ENCODE measurements at places on chromosomes 5 and 9. TPM values are rescaled to one million over a fixed set of nuclear protein-coding genes. Genes with fewer than 3 reads are reported as not detected.

Gene GBA2
- total RNA-seq = 138 TPM

Gene ENTREP1
- 1.6 TPM for total RNA-seq

Gene LECT2
- not detected for total RNA-seq

Gene ECM2
- total RNA-seq = 0.32 TPM

Gene GPR150
- total RNA-seq = 0.30 TPM

Gene ORM2
- total RNA-seq = not detected

Gene HTR1A
- total RNA-seq = not detected

Gene DAPK1
- total RNA-seq = 44.4 TPM
